ENCODE measurements at places on chromosomes 1 and 21.
A peak's percentile ranks its signal among the peaks of the same experiment; 100 is the strongest.

GRCh38 chr1:175402336-175402735 is 209.8 kb upstream of the KIAA0040 start:
- no peak for DNase-seq

GRCh38 chr1:84735483-84735882 is 45.2 kb upstream of the SSX2IP start:
- no peak for DNase-seq

- no peak for DNase-seq
Measured at GRCh38 chr1:214510477-214510876, 40.9 kb downstream of the PTPN14 start.

DNA sequence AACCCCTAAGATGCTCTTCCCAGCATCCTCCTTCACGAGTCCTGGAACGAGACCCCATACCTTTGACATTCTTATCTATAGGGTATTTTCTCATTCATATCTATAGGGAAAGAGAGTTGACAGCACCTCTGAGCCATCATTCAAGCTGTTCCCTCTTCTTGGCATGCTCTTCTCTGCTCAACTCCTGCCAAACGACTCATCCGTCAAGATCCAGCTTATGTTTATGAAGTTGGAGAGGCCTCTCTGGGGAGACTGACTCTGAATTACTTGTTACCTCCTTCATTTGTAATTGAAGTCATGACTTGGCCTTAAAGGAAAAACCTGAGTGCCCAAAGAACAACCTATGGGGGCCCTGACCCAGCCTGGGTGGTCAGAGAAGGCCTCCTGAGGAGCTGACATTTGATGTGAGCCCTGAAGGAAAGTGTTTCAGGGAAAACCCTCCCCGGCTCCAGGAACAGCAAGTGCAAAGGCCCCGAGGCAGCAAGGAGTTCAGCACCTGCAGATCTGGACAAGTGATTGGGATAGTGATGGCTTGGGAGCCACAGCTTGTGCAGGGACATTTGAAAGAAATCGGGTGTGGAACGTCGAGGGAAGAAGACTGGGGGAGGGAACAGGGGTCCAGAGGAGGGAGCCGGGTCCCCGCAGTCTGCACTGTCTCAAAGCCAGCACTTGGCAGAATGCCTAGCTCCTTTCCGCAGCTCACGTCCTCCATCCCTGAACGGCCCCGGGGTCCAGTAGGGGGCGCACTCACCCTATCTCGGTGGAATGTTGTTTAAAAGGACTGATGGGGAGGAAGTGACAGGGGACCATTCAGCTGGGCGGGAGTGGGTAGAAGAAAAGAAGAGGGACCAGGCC is 14.0 kb upstream of the CDA start:
- DNase-seq: peak; percentile 64

- DNase-seq: no peak
Measured at GRCh38 chr1:173507847-173508209, 30.7 kb downstream of the PRDX6 start.

GRCh38 chr1:64004451-64005025 is 198.9 kb upstream of the UBE2U start:
- no peak for DNase-seq

GRCh38 chr21:14737922-14738321 is 191.8 kb upstream of the SAMSN1 start:
- peak; percentile 19 for DNase-seq

- peak; percentile 74 for DNase-seq
Measured at GRCh38 chr21:25496825-25497482, 110.3 kb downstream of the MRPL39 start.

- no peak for DNase-seq
Measured at GRCh38 chr1:66397192-66397591, 136.8 kb upstream of the SGIP1 start.

DNA sequence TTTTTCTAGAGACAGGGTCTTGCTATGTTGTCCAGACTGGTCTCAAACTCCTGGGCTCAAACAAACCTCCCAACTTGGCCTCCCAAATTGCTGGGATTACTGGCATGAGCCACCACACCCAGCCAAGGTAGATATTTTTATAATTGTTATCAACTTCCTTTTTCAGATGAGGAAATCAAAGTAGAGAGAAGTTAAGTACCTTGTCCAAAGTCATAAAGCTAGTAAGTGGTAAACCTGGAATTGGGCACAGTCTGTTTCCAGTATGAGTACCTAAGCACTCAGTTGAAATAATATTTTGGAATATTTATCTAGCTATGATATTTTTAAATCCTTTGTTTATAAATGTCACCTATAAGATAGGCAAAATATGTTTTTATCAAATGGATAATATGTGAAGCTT is 22.3 kb upstream of the PLEKHO1 start:
- no peak for DNase-seq

GRCh38 chr1:46302641-46303037 is 777 bp downstream of the LRRC41 start:
- peak; percentile 48 for DNase-seq

DNA sequence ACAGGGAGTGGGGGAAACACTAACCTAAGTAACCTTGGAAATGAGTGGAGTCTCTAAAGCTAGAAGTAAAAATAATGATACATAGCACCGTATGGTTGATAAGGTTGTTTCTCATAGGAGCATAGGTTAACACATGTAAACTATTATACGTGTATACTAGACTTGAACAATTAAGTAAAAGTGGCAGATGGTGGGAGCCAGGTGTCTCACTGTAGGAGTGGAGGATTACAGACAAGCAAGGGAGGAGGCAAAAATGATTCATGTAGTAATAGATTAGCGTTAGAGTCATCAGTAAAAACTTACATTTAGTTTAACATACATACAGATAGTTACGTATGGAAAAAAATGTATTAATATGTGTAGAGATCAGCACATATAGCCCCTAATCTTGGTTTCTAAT is 138.4 kb upstream of the DSCAM start:
- DNase-seq: no peak

- DNase-seq: peak; percentile 35
Measured at GRCh38 chr1:202144402-202145067, at the start of gene ARL8A. Gene ARL8A (minus strand): TSS chr1:202144737. CDS start chr1:202144572, 165 bp downstream.

GRCh38 chr1:6392809-6393399 is 663 bp downstream of the ACOT7 start:
- DNase-seq: no peak

DNA sequence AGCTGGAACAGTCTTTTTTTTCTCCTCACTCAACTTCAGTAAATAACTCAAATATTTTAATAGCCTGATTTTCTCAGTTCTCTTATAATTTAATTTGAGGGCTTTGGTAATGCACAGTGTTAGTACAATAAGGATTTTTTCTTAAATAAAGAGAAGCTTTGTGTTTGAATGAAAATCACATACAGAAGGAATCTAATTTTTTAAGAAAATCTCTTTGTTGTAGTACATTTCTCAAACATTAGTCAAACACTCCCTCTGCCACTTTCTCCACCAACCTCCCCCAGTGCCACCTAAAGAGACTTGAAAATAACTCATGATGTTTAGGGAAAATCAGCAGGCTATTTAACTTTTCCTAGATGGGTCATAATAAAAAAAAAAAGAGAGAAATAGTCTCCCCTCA is 42.3 kb upstream of the ACP6 start:
- no peak for DNase-seq

DNA sequence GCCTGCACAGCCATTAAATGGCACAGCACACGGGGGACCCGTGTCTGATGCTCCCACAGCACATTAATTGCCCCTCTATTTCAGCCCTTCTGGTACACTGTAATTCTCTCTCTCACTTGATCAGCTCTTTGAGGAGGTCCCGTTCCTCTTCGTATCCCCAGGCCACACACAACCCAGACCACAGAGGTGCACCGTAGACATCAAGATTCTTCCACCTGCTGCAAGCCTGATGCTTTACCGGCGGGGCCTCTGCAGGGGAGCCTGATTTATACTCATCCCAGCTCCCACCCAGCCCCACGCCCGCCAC is 759 bp downstream of the SMYD3 start:
- no peak for DNase-seq

- no peak for DNase-seq
Measured at GRCh38 chr1:155183775-155184221, 10.1 kb downstream of the TRIM46 start.

DNA sequence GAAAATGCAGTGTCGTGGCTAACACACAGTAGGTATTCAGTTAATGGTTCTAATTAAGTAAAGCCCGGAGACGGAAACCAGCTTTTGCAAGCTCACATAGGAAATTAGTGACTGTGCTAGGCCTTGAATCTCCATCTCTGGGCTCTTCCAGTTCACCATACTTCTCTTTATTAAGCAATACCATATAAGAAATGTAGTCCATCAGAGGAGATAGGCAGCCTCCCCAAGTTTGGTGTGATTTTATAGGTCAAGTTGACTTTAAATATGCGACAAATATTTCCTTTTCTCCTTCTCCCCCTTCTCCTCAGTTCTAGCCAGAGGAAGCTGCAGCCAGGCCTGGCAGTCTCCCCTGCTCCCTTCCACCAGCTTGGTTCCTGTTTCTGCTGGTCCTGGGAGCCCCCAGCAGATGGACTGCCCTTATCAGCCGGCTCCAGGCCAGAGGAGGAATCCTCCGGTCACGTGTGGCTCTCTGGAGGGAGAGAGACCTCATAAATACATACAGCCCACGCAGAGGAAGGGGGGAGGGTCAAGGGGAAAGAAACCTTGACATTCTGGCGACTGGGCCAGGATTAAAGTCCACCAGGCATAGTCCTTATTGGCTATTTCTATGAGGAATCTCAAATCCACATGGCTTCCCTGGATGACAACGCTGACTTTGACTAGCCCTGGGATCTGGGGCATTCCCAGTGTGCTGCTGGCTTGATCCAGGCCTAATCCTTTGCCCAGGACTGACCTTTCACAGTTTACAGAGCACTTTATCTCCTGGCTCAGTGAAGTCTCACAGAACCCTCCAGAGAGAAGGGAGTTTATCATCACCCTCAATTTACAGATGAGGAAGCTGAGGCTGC is 115.1 kb upstream of the JUN start:
- DNase-seq: no peak

GRCh38 chr1:157025385-157025784 is 20.2 kb downstream of the ARHGEF11 start:
- peak; percentile 17 for DNase-seq

GRCh38 chr1:201062511-201063091 is 39.1 kb upstream of the KIF21B start:
- no peak for DNase-seq

DNA sequence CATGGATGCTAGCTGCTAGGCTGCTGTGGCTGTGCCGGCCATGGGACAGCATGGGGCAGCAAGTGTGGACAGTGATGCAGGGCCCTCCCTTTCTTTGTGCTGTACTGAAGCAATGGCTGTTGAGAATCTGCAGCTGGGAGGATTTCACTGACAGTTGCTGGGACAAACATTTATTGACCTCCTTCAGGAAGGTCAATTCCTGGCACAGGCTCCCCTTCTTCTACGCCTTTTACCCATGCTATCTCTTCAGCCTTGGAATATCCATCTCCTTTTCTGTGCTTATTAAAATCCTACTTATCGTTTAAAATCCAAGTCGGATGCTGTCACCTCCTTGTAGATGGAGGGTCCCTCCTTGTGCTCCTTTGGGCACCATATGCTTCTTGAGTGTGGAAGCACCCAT is 213.1 kb upstream of the USP24 start:
- DNase-seq: no peak

DNA sequence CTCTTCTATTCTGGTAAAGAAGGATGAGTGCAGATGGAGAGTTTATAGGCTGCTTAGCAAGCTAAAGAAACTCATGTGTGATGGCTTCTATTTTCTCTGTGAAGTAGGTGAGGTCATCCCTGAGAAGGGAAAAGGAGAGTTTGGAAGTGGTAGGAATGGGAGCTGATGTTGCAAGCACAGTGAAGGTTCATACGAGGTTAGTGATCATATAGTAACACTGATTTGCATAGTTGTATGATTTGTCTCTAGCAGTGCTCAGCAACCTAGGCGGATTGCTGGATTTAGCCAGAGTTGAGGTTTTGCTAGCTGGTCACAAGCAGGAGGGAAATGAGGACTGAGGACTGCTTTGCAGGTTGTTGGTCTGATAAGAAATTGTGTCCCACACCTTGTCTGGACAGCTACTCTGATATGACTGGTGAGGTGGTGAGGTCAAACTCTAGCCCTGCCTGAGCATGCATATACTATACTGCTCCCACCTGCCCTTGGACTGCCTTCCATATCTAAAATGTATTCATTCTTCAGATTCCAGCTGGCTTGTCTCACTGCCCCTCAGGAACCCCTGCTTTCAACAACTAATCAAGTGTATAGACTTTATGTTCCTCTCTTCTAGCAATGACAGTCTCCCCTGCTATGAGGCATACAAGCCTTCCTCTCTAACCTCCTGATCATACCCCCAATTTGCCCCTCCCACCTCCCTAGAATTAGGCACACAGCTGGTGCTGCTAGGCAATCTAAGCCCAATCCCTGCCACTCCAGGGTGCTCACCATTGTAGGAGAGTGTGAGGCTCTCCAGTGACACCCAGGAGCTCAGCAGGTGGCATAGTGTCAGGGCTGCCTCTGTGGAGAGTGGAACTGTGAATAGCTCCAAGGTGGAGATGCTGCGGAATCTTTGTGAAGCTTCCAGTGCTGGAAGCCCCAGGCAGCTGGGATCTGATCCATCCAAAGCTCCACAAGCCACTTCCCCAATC is 18.5 kb downstream of the LRRC41 start:
- peak; percentile 18 for DNase-seq

GRCh38 chr1:59568158-59568935 is 246.4 kb upstream of the HOOK1 start:
- peak; percentile 38 for DNase-seq

DNA sequence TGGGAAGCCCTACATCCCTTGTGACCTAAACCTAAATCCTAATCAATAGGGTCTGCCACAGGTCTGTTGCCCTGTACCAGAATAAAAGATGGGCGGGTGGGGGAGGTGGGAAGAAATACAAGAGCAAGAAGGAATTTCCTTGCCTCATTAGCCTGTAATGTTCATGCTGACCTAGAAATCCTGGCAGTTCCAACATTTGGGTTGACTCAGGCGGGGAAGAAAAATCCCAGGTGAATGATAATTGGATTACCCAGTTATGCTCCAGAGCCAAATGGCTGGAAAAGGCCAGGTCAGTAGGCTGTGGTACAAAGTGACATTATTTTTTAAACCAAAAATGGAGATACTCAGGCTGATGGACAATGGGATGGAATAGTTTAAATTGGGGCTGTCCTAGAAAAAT is 27.3 kb upstream of the A3GALT2 start:
- DNase-seq: peak; percentile 39

DNA sequence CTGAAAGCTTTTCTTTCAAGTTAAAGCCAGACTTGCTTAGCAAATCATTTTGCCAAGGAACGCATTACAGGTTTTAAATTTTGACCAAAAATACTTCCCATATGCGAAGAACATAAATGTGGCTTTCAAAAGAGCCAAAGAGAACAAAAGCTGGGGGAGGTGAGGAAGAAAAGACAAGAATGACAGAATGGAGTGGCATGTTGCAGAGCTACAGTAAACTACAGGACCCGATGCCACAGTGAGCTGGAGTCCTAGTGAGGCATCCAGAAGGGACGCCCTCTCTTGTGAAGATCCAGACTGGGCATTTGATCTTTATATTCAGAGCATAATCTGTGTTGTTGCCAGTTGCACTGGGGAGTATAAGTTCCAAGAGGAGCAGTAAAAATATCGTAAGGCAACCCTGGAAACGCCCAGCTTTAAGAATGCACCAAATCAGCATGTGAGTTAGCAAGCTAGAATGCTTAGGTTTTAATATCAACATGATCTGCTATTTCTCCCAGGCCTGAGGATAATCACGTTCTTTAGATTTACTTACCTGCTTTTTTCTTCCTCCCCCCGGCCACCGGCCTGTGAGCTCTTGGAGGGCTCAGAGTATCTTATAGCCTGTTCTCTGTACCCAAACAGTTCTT is 48.4 kb upstream of the HOOK1 start:
- DNase-seq: no peak
